ENCODE measurements at places on chromosomes 16 and 17.

DNA sequence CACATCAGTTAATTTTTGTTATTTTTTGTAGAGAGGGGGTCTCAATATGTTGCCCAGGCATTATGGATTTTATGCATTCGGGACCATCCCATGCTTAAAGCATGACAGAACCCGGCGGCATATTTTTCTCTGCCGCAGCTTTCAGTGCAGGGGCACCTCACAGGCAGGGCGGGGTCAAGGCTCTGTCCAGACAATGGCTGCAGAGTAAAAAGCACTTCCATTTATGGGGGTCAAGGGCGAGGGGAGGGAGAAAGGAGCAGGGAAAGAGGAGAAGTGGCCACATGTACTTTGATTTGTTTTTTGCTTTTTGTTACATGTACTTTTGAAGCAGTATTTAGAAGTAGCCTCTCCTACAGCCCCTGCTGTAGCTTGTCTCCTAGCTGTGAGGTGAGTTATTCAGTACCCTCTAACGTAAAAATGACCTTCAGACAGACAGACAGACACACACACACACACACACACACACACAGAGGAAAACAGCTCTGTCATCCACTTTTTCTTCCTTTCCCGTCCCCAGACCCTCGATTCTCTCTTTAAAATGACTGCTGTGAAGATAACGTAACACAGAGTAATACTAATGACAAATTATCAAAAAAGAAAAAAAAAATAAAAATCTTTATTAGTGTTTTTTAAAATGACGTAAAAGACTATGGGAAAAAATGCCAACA is 856 bp upstream of the SCPEP1 start:
- no peak for DNase-seq

- DNase-seq, result no peak
Measured at GRCh38 chr16:85303354-85303883, 191.1 kb upstream of the CIBAR2 start.

DNA sequence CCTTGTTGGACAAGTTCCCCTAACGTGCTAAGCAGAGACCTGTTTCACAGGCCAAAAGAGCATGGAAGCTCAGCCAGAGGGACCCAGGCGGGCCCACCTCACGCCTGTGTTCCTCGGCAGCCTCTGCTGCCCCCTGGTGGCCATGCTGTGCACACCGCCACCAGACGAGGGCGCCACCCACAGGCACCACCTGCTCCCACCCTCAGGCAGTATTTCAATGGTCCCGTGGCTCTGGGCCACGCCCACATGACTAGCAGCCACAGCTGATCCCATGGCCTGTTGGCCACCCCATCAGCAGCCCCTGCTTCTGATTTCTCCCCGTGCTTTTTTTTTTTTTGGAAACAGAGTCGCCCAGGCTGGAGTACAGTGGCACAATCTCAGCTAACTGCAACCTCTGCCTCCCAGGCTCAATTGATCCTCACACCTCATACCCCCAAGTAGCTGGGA is 18.9 kb downstream of the MPG start:
- peak; percentile 76 for DNase-seq

DNA sequence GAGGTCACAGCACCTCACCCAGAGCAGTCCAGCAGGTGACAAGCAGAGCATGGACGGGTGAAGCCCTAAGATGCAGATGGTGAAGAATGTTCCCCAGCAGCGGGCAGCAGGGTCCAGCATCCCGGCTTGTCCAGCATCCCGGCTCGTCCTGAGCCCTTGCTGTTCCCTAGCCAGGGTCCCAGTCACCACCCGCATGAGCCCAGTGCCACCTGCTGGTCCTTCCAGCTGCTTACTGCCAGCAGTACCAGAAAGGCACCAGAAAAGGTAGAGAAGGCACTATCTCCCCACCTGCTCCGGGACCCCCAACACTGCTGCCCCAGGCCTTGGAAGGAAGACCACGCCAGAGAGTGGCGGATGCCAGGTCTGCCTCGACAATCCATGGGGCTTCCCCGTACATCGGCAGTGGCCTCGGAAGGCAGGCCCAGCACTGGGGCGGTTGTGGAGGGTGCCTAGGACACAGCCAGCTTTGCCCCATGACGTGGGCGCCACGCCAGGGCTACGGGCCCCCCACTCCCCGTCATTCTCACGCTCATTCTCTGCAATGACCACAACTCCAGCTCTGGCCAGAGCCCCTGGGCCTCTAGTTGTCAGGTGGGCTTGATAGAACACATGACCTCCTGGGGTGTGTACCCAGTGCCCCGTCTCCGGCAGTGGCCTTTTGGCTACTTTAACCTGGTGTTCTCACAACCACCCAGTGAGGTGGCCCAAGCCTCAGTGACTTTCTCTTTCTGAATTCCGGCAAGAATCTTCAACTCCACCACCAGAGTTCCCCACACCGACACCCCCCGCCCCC is 1.4 kb downstream of the CENPX start:
- peak; percentile 89 for DNase-seq

GRCh38 chr17:55660178-55660886 is 62.3 kb downstream of the TMEM100 start:
- no peak for DNase-seq

GRCh38 chr16:11964761-11965551 is at the start of gene TNFRSF17:
TSS of gene TNFRSF17 (plus strand) at chr16:11965210. CDS start at chr16:11965325, 115 bp downstream.
- no peak for DNase-seq

- no peak for DNase-seq
Measured at GRCh38 chr17:69972251-69972650, 102.8 kb upstream of the KCNJ16 start.

DNA sequence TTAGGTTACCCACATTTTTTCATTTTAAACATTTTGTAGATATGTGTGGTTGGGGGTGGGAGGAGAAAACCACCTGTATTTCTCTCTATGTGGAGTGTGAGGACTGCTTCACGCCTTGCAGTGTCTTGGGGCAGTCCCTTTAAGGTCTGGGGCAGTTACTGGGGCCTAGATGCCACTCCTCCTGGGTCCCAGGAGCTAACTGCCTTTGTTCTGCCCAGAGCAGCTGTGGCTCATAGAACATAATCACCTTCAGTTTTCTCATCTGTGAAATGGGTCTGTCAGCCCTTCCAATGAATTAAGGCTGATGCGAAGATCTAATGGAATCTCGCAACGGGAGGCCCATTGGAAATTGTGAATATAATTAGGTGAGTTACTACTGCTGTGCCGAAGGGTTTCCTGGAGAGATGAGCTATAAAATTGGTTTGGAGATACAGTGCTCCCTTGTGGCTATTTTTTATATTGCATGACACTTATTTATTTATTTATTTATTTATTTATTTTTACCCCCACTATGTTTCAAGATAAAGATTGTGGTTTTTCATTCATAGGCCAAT is 22.9 kb downstream of the DHRS7C start:
- DNase-seq, result peak; percentile 63

DNA sequence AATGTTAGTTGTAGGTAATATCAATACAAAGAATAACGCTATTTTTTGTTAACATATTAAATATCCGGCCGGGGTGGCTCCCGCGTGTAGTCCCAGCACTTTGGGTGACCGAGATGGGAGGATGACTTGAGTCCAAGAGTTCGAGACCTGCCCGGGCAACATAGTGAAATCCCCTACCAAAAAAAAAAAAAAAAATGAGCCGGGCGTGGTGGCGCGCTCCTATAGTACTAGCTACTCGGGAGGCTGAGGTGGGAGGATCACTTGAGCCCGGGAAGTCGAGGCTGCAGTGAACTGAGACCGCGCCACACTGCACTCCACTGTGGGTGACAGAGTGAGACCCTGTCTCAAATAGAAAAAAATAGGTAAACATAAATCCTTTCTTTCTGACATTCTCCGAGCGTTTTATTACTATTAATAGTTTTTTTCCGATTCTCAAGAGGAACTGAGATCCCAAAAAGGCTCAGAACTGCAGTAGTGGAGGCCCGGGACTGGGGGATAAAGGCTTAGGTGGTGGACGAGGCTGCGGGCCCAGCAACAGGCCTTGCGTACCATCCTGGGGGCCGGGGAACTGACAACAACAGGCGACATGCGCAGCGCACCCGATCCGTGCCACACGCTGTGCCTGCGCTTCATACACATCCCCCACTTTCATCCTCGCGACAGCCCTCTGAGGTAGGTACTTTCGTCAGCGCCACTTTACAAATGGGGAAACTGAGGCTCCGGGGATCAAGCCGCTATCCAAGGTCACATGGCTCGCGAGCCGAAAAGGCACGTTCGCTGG is 919 bp downstream of the N4BP1 start:
- DNase-seq, result peak; percentile 22

GRCh38 chr16:35391328-35391727 is 1931.9 kb downstream of the TP53TG3F start:
- peak; percentile 27 for DNase-seq

DNA sequence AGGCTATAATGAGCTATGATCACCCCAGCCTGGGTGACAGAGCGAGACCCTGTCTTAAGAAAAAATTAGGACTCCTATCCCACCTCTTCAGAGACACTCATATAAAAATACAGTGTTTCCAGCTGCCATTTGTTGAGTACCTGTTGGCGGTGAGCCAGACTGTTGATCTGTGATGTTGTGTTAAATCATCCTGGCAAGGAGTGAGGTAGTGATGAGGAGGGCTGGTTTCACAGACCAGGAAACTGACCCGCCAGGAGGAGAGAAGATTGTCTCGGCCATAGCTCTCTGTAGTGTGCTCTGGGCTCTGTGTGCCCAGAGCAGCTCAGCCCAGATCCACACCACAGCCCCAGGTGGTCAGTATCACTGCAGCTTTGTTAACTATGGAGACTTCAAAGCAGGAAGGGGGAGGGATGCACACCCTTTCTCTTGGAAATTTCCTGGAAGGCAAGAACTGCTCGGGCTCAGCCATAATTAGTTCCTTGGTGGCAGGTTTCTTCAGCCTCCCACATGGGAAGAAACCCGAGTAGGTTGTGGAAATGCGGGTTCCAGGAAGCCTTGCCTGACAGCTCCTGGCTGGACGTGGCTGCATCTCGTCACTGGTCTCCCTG is 343.0 kb downstream of the SNX29 start:
- no peak for DNase-seq

GRCh38 chr16:54253118-54253517 is 33.5 kb downstream of the IRX3 start:
- no peak for DNase-seq

All from SW480 (cell line).